ENCODE measurements at places on chromosomes 6 and 20.
A peak's percentile ranks its signal among the peaks of the same experiment; 100 is the strongest.

GRCh38 chr20:54502179-54502578 lies 26.8 kb downstream of the DOK5 start:
- no peak for DNase-seq

- no peak for DNase-seq
These were observed 41.0 kb downstream of the GNAS start for GRCh38 chr20:58893355-58894120.

DNA sequence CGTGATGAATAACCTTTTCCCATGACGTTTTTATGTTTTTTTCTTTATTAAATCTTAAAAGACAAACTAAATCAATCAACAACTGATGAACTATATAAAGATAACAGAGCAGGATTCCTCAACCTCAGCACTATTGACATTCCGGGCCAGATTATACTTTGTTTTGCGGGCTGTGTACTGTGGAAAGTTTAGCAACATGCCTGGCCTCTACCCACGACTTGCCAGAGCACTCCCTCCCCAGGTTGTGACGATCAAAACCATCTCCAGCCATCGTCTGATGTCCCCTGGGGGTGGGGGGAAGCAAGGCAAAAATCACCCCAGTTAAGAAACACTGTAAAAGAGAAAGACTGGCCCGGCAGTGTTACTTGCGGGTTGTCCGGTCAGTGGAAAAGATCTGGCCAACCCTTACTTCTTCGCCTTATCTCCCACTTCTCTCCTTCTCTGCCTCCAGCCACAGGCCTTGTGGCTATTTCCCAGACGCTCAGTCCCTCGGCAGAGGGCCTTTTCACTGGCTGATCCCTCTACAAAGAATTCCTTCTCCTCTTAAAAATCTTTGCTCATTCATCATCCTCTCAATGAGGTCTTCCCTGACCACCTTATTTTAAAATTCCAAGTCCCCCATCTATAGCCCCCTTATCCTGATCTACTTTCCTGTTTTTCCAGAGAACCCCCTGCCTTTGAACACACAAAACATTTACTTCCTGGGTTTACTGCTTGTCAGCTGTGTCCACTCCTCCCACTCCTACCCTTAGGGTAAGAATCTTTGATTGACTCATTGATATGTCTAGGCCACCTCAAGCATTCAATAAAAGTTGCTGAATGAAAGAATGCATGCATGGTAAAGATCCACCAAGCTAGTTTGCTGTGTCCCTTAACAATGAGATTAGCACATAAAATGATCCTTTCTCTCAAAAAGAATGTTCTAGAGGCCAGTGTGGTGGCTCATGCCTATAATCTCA lies 14.7 kb upstream of the RAB22A start:
- no peak for DNase-seq

DNA sequence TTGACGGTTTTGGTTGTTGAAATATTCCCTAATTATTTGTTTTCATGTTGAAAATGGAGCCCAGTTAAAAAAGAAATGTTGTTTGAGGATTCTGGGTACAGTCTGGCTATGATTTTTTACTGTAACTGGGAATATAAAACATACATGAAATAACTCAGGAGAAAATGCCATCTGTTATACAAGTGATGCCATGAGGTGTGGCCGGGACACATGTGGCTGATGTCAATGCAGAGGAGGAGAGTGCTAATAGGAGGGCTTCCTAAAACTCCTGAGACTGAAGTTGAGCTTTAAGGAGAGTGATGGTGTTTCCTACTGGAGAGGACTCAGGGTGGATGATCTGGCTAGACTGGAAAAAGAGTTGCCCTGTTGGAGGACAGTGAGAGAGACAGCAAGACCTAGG lies 12.7 kb downstream of the SCAND1 start:
- no peak for DNase-seq

DNA sequence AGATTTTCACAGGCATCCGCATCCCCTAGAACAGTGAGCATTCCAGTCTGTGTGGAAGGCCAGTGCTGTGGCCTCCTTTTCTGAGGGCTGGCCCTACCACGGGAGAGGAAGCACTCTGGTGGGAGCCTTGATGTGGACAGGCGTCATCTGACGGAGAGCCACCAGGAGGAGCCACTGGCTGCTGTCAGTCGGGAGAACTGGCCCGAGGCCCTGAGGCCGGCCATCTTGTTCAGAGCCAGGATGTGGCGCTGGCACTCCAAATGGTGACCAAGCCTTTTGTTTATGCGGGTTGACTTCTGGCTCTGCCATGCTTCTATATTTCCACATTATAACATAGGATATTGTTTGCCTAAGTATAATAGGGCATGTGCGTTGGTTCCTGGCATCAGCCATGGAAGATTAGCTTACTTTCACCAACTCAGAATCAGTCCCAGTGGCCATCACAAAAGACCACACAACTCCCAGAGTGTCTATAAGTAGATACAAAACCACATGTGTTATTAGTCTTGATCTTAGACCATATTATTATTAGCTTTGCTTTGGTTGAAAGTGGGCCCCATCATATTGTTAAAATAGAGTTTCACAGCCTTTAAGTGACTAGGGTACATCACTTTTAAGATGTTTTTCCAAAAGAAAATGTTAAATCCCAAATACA lies 273.9 kb upstream of the TAB2 start:
- no peak for DNase-seq

GRCh38 chr20:10868299-10868698 lies 194.5 kb upstream of the JAG1 start:
- no peak for DNase-seq

GRCh38 chr6:90893400-90893799 lies 306.5 kb upstream of the MAP3K7 start:
- no peak for DNase-seq

DNA sequence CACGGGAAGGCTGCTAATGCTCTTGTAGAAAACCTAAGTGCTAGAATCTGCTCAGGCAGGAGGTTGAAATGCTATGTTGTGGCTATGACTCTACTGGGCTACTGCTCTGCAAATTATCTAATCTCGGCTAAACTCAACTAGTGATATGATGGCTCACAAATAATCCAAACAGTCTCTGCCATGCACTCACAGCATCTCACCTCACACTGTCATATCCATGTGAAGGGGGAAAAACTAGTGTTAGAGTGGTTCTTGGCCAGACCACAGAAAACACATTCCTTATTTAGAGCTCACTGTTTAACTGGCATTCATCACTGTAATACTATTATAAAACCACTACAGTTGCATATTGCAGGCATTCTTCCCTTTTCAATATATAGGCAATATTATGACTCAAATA lies 81.8 kb upstream of the DST start:
- DNase-seq, result no peak

DNA sequence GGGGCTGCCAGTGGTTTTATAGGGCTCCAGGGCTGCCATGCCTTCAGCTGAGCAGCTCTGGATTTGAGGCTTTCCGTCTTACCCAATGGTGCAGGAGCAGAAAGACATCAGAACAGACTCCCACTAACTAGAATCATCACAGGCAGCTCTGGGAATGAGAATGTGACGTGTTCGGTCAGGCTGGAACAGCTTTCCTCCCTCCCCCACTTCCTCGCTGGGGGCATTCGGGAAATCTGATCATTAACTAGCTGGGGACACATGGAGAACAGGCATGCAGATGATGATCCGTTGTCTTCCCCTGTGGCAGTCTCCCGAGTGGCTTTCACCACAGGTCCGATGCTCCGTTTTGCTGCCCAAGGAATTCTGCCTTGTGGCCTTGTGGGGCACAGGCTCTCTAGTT lies 5.5 kb upstream of the MTG2 start:
- DNase-seq, result no peak

DNA sequence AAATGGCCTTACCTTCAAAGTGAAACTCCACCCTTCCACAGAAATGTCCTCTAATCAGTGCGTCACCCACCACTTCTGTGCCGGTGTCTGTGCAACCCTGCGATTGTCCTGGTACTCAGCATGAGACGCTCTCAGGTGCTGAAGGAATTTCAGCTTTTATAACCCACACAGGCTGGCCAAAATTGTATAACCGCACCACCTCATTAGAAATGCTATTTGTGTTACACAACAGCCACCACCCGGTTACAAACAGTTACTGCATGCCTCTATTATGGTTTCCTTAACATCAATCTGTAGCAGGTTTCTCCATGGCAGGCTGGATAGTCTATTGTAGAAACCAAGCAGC lies 51.5 kb downstream of the SLC23A2 start:
- peak; percentile 7 for DNase-seq

DNA sequence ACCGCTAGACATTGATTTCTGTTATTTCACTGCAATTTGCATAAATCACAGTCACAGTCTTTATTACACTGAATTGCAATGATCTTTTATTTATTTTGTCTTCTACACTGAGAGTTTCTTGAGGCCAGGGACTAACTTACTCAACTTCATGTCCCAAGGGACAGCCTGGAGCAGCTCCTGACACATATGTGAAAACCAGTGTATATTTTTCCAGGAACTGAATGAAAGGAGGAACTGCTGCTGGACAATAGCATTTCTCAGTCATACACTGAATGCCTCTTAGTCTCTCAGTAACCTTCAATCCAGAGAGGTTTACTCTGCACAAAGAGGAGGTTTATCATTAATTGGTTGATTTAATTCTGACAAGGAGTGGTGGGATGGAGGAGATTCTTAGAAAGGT lies 5.9 kb downstream of the F13A1 start:
- no peak for DNase-seq

GRCh38 chr6:52574709-52575501 lies 2.0 kb downstream of the TRAM2 start:
- DNase-seq, result no peak

- DNase-seq, result no peak
These were observed 310.7 kb downstream of the CD83 start for GRCh38 chr6:14428269-14428668.

DNA sequence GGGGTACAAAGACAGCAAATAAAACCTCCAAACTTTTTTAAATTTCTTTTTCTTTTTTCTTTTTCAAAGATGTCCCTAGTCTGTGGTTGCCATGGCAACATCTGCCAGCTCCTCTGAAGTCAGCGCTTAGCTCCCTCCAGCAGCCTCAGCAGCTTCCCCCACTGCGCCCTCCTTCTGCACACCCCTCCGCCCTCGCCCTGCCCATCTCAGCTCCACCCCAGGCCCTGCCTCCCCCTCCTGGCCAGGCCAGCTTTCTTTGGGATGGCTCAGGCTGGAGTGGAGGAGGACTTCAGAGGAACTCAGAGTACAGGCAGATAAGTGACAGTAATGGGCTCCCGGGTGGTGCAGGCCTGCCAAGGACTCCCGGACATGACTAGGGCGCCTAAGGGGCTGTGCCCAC lies 104.6 kb downstream of the LRFN2 start:
- DNase-seq, result peak; percentile 74

DNA sequence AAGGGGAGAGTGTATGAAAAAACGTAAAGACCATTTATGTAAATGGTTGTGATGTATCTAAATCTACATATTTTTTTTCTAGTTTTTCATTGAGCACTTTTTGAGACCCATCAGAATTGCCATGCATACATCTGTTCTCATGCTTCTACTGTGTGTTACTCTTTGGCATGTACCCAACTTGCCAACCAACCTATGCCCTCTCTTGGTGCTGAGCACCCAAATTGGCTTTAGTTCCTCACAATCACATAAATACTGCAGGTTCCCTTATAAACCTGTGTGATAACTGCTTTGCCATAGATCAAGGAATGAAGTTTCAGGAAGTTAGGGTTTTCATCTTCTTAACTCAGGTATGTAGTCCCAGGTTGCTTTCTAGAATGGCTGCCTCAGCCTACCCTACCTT lies 7.8 kb downstream of the ENPP3 start:
- DNase-seq, result no peak
